ENCODE measurements at places on chromosomes 11 and 22. TPM values are rescaled to one million over a fixed set of nuclear protein-coding genes. Genes with fewer than 3 reads are reported as not detected.

GRCh38 chr11:31141789-31142188, 227.8 kb downstream of the DCDC1 start:
- DNase-seq, result no peak
- H3K27ac ChIP-seq, result no peak overlapping the region
- no peaks in the 10 kb centered on the region for H3K36me3 ChIP-seq
- no peaks in the 10 kb centered on the region for H3K4me1 ChIP-seq

PANX2 gene
- polyA plus RNA-seq, result 2.0 TPM

- no peak overlapping the region for H3K4me3 ChIP-seq
- no peak for DNase-seq
- no peaks in the 10 kb centered on the region for H3K27me3 ChIP-seq
- no peaks in the 10 kb centered on the region for H3K4me1 ChIP-seq
- H3K36me3 ChIP-seq, result no peaks in the 10 kb centered on the region
Measured at GRCh38 chr11:133425245-133425644, 107.1 kb downstream of the OPCML start.

DNA sequence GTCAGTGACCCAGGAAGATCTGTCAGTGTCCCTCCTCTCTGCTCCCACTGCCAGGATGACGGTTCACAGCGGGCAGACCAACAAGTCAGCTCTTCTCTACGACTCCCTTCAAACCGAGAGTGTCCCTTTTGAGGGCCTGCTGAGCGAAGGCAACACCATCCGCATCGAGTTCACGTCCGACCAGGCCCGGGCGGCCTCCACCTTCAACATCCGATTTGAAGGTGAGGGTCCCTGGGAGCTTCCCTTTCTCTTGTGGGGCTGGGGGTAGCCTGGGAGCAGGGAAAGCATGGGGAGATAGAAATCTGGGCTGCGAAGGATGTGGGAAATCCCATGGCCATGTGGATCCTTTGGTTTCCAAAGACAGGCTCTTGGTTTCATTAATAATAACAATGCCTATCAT, 118.4 kb upstream of the ASPHD2 start:
- H3K27ac ChIP-seq, result no peak overlapping the region
- DNase-seq, result no peak
- no peaks in the 10 kb centered on the region for H3K36me3 ChIP-seq
- no peaks in the 10 kb centered on the region for H3K27me3 ChIP-seq

- H3K27ac ChIP-seq, result no peak overlapping the region
- no peak for DNase-seq
- no peaks in the 10 kb centered on the region for H3K36me3 ChIP-seq
Measured at GRCh38 chr11:31656051-31656450, 146.5 kb downstream of the ELP4 start.

- H3K27ac ChIP-seq, result no peak overlapping the region
- no peak overlapping the region for H3K4me3 ChIP-seq
- no peaks in the 10 kb centered on the region for H3K36me3 ChIP-seq
- H3K27me3 ChIP-seq, result no peaks in the 10 kb centered on the region
Measured at GRCh38 chr11:75969626-75970308, 154.8 kb downstream of the UVRAG start.

DGAT2 gene
- polyA plus RNA-seq, result 1.2 TPM

LAYN gene
- 40.6 TPM for polyA plus RNA-seq

MS4A15 gene
- polyA plus RNA-seq, result not detected

- no peaks in the 10 kb centered on the region for H3K36me3 ChIP-seq
- no peaks in the 10 kb centered on the region for H3K4me1 ChIP-seq
- no peak overlapping the region for H3K4me3 ChIP-seq
- H3K27me3 ChIP-seq, result no peaks in the 10 kb centered on the region
- H3K27ac ChIP-seq, result no peak overlapping the region
- no peak for DNase-seq
Measured at GRCh38 chr11:17267576-17267975, 9.0 kb upstream of the NUCB2 start.

Data from ovary (tissue), 10 donors.